ENCODE measurements at places on chromosomes 1 and 21. TPM values are rescaled to one million over a fixed set of nuclear protein-coding genes. Genes with fewer than 3 reads are reported as not detected.

GRCh38 chr1:47024141-47024801, 802 bp downstream of the CYP4X1 start:
- no peak for DNase-seq

DNA sequence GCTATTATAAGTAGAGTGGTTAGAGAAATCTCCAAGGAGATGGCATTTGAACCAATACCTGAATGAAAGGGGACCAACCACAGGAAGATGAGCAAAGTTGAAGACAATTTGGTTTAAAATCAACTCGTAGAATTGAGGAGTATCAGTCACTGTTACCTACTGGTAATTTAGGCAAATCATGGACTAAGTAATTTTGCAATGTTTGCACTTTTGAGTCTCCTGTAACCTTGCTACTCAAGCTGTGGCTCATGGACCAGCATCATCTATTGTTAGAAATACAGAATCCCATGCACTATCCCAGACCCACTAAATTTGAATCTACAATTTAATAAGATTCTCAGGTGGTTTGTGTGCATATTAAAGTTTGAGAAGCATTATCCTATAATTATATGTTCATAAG, 21.8 kb downstream of the RWDD3 start:
- no peak for DNase-seq

DNA sequence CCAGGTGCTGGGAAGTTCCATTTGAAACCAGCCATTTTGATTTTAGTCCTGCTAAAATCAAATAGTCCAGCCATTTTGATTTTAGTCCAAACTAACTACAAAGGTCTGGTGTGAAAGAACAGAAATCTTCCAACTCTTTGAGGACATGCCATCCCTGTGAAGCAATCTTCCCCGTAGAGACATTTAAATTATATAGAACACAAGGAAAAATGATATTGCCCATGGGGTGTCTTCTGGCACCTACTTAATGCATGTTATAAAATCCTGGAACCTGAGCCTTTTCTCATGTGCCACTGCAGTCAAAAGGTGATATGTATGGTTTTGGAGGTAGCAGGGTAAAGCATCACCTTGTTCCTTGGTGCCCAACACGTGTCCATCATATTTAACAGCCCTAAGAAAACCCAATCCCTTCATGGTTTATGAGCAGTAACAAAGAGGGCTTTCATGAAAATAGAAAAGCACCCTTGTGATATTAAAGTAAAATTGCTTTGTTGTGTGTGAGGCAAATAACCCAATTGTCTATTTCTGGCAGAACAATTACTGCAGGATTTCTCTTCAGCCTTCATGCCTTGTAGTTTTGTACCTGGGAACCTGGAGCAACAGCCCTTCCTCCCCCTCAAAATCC, 26.3 kb downstream of the ANGPTL7 start:
- no peak for DNase-seq

GRCh38 chr1:6144647-6145395, 35.3 kb downstream of the CHD5 start:
- DNase-seq = no peak

DNA sequence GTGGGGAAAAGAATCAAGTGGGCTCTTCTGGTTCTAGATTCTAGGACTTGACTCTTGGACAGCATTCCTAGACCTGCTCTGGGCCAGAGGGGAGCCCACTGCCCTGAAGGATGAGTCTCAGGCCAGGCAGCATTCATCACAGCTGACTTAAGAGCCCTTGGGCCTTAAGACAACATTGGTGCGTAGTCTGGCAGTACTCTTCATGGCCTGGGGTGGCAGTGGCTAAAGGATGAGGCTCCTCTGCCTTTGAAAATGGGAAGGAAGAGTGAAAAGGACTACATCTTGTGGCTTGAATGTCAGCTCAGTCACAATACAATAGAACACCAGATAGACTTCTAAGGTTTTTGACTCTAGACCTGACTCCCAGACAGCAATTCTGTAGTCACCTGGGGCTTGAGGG, 1415.1 kb upstream of the PRMT6 start:
- no peak for DNase-seq

- no peak for DNase-seq
These were observed 39.3 kb upstream of the ZBTB18 start for GRCh38 chr1:244011786-244012185.

The CRP gene
- not detected for total RNA-seq

The SMPDL3B gene
- total RNA-seq = 23.3 TPM

The SMIM1 gene
- total RNA-seq = not detected

The PRELP gene
- not detected for total RNA-seq

The CLCA2 gene
- total RNA-seq = not detected

The CD5L gene
- not detected for total RNA-seq

The ACOT7 gene
- total RNA-seq = 75.6 TPM

The TDRD5 gene
- 0.34 TPM for total RNA-seq

DNA sequence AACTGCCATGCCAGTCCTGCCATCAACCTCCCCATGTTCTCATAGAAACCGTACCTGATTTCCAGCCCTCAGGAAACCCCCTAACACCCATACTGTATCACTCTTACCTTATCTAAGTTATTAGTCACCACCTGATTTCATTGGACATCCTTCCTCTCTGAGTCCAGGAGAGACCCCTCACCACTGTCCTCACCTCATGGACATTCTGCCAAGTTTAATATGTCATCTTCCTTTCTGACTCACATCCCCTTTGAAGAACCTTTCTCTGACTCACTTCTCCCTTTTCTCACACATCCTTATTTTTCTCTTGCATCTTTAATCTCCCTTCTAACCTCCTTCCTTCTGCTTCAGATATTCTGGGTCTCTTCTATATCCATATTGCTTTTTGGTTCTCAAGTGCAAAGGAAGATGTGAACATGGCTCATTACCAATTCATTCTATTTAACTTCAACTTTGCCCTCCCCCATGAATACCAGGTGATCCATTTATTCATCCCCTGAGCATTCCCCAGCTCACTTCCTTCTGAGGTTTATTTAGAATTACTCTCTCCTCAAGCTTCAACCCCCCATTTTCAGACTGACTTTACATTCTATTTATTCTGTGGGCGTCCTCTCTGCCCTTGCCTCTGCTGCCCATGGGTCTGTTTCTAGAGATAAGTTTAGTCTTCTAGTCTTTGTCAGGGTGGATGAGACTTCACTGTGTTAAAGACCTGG, 206.8 kb upstream of the ESRRG start:
- peak; percentile 59 for DNase-seq

DNA sequence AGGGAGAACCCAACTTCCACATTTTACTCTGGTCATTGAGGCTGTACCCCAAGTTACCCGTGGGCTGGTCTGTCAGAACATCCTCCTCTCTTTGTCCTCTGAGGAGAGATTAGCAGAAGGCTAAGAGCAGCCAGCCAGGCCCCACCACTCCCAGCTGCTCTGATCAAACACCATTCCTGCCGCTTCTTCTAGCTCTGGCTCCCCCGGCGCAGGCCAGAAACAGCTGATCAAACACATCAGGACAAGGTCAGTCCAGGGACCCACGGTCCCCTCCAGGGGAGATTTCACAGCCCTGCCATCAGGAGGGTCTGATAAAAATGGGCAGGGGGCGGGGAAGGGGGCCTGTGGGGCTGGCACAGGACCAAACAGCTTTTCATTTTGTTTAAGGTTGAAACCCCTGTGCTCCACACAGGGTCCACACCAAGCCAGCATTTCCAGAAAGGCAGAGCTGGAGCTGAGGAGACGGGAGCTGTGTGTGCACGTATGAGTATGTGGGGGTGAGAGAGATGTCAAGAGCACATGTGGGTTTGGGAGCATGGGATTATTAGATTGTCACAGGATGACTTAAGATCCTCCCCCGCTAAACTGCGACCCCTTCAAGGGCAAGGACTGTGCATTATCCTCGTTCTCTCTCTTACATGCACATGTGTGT, 29.9 kb upstream of the EPHA8 start:
- DNase-seq = no peak

DNA sequence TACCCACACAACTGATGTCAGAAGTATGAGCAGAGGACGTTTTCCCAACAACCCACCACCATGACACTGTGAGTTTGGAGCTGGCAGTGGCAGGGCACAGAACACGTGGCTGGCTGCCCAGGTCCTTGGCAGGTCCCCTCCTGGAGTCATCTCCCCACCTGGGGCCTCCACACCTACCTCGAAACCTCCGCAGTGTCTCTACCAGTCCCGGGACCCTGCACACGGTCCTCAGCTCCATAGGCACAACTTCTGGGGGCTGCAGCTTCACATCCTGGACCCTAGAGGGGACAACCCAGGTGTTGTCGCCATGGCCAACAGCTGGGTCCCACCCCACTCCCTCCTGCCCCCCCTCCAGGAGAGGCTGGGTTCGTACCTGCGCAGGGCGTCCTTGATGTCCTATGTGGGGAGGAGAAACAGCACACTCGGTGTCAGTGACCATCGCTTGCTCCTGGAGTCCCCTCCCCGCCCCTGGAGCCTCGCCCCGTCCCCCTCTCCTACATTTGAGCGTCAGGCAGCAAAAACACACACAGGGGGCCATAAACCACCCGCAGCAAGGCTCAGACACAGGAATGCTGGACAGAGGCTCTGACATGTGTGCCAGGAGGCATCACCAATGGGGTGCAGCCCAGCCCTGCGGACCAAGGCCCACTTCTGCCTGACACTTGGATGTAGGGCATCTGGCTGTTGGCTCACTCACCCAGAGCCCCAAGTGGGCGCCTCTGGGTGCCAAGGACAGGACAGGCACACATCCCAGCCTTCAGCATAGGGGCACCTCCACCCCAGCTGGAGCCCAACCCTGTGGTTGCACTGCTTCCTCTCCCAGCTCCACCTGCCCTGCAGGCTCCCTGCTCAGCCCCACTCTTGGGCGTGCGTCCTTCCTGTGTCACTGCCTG, 9.6 kb downstream of the TRIM11 start:
- DNase-seq = no peak

- DNase-seq = no peak
These were observed 8.1 kb downstream of the GPR137B start for GRCh38 chr1:236150311-236150955.

GRCh38 chr1:88061492-88062177, 622.4 kb upstream of the PKN2 start:
- DNase-seq = no peak

- DNase-seq = no peak
These were observed 38.4 kb downstream of the RAP1GAP start for GRCh38 chr1:21630571-21631343.

The IGSF9 gene
- total RNA-seq = 1.9 TPM

- DNase-seq = no peak
These were observed 20.1 kb upstream of the GUCA2A start for GRCh38 chr1:42184616-42185015.

DNA sequence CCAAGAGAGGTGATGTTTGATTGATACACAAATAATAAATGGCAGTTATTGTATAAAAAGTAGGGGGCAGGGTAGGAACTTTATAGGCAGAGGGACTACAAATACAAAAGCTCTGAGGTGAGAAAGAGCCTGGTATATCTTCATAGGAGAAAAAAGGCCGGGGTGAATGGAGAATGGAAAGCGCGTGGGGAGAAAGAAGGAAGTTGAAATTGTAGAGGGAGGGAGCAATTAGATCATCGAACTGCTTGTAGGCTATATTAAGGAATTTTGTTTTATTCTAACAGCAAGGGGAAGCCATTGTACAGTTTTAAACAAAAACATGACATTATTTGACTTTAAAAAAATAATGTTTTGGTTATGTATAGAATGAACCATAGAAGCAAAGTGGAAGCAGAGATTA, 147.4 kb downstream of the PDE4B start:
- DNase-seq = no peak

The FAM72A gene
- 2.7 TPM for total RNA-seq

GRCh38 chr1:70044832-70045231, 160.5 kb downstream of the LRRC40 start:
- DNase-seq = peak; percentile 16

DNA sequence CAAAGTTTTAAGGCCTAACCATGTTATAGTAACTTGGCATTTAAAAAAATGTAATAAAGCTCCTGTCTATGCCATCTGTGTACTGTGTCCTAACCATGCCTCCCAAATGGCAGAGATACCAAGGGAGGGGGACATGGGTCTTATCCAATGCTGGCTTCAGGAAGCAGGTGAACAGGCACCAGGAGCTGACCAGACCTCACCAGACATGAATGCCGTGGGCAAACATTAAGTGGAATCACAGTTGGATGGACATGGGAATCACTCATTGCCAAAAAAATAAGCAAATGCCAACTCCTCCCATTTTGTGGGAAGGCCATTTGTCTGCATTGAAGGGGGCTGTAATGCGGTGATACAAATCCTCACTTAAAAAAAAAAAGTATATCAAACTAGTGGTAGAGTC, 22.9 kb downstream of the PROX1 start:
- no peak for DNase-seq

DNA sequence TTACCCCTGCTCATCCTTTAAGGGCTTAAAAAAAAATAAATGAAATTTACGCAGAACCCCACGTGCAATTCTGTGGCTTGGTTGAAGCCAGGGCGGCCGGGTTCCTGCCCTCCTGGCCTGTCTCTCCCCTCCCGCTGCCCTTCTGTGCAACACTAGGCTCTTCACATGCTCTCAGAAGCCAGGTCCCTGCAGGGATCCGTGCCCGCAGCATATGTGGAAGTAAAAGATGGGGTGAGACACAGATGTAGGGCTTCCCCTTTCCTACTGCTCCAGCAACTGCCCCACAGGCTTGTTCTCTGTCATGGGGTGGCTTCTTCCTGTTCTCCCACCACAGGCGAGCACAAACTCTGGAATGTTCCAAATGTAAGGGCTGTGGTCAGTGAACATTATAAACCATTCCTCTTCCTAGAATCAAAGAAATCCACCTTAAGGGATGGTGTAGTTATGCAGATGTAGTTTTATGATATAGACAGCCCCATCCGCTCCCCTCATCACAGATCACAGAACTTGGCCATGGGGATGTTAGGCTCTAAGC, 535.4 kb downstream of the KIF26B start:
- no peak for DNase-seq

The MXRA8 gene
- 106 TPM for total RNA-seq

The SERPINC1 gene
- 0.25 TPM for total RNA-seq

GRCh38 chr1:248404024-248404423, 1.2 kb downstream of the OR2T1 start:
- no peak for DNase-seq

DNA sequence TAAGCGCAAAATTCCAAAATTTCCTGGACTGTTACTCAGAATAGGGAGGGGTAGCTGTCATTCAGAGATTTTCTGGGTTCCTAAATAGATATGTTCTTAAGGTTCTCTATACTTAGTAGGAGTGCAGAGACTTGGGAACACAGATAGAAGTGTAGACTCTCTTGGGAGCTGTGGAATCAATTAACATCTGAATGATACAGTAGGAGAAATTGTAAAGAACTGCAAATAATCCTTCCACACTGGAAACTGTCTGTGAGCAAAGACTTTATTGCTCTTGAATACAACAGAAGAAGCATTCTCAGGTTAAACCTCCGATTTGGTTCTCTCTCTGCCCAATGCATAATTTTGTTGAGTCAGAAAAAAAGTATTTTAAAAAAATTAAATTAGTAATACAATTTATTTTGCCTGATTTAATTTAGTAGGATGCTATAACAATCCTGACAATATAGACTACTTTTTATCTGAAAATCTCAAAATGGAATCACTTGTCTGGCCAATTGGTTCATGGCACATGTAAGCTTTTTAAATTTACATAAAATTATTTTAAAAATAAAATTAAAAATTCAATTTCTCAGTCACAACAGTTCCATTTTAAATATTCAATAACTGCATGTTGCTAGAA, 1754.3 kb downstream of the PLA2G4A start:
- DNase-seq = no peak

GRCh38 chr1:62178372-62178771, 16.3 kb upstream of the L1TD1 start:
- DNase-seq = no peak

Data from kidney epithelial cell (primary cell).